SW480 (cell line): ENCODE measurements at places on chromosomes 12 and 14.

DNA sequence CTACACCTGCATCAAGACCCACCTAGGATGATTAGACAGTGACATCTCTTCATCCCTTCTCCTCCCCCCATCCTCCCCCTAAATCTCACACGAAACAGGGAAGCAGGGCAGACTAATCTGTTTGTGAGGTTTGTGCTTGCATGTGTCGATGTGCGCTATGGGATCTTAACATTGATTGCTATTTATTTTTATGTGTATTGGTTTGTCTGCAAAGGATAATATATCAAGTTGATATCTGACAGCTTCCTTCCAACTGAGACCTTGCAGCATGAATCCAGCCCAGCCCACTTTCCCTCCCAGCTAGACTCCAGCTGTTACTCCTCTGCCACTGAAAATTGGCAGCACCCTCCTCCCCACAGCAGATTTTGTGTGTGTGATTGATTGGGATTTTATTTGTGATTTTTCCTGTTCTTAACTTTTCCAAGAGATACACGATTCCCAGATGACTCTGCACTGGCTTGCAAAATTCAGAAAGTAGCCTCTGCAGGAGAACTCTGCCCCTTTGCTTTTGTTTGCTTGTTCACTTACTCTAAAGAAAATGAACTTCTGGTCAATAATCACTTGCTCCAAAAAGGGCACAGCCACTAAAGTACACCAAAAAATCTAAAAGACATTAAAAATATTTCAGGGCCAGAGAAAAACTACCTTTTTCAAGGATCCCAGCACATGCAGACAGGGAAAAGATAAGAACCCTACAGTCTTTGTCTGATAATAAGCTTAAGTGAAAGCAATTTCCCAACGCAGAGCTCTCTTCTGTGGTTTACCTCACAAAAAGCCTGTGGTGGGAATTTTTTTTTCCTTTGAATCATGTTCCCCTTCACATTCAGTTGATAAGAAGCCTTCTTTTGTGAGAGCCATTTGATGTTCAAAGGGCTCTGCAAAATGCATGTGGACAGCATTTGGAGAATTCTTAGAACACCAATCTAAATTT lies 222.1 kb downstream of the RPS29 start:
- DNase-seq = peak; percentile 15

DNA sequence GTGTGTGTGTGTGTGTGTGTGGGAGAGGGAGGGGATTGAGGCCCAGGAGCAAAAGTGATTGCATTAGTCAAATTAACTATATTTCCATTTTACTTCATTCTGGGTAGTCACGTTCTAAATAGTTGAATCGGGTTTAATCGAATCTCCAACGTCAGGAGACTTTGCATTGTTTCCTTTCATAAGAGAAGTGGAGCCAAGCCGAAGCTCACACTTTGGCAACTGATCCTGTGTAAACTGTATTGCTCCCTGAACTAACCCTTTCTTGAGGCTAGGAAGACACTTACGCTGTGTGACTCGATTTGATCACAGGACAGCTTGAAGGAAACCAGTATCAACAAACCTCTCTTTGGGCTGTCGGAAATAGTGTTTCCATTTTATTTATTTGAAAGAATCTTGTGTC lies 363.4 kb upstream of the ATP2B1 start:
- DNase-seq = no peak

DNA sequence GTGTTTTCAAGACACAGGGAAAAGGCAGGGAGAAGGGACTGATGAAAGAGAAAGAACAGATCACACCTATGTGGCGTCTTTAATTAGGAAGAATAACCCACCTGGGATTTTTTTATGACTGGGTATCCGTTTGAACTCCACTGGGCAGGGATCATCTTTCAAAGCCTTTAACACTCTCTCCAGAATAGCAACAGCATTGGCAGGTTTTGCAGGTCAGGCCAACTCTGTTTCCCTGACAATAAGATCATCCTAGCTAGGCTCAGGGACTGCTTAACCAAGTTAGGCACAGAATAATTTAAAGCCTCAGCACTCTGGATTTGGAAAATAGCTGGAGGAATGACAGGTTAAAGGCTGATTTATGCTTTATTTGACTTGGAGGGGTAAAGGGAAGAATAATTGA lies 117.6 kb downstream of the SUDS3 start:
- DNase-seq = peak; percentile 9

- DNase-seq = peak; percentile 76
Measured at GRCh38 chr12:52903855-52904508, 894 bp downstream of the KRT8 start.

GRCh38 chr12:27814851-27815591 lies 35.0 kb upstream of the MANSC4 start:
- peak; percentile 37 for DNase-seq

DNA sequence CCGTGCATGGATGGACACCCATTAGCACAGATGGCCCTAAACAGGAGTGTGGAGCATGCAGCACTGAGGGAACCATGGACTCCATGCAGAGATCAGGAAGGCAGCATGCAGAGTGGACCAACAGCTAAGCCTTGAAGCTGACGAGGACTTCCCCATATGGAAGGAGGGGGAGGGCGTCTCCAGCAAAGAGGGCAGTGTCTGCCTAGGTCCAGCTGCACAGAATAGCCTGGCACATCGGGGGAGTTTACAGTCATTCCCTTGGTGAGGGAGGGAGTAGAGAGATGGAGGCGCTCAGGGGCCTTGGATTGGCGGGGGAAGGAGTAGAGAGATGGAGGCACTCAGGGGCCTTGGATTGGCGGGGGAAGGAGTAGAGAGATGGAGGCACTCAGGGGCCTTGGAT lies 64.5 kb downstream of the ANKRD9 start:
- DNase-seq = no peak

- DNase-seq = peak; percentile 77
Measured at GRCh38 chr12:66107451-66107915, 23.1 kb downstream of the LLPH start.

DNA sequence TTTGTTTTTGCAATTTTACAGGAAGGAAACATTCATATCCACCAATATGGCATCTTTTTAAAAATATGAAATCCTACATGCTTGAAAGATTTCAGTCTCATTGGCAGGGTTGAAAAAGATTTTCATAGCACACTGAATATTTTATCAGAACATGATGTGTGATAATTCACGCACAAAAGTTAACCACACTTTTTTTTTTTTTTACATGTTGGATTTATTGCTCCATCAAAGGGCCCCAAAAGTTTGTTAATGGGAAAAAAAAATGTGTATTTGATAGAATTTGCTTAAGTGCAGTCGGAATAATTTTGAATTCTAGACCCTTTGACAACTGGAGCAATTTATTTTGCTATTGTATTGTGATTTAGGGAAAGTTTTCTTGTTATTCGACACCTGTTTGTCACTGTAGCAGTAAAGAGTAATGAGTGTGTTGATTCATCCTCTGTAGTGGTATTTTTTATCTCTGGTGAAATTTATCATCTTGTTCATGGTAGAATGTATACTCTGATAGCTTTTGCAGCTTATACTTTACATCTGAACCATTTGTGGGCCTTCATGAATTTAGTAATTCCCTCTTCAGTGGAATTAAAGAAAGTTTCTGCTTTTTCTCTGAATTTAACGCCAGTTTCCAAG lies 1.1 kb downstream of the EML1 start:
- DNase-seq = no peak

- no peak for DNase-seq
Measured at GRCh38 chr12:5034603-5035002, 9.1 kb upstream of the KCNA5 start.

DNA sequence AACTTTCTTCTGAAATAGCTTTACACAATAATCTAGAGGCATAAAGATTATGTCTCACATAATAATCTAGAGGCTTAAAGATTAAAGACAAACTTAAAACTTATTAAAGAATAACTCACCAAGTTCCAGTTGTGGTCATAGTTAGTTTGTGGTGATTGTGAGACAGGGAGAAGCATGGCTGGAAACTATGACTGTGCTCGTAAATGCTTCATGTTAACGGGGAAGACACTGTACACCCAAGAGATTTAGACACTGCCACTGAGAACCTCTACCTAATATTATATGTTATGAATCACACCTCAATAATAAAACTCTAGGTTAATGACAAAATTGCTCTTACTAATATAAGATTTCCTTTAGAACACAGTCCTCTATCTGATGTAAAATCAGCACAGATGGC lies 541.6 kb downstream of the TMEM121 start:
- DNase-seq = peak; percentile 0

GRCh38 chr14:87992346-87992717 lies 650 bp downstream of the GALC start:
- DNase-seq = no peak

- no peak for DNase-seq
Measured at GRCh38 chr14:47194055-47194454, 481.4 kb downstream of the MDGA2 start.

DNA sequence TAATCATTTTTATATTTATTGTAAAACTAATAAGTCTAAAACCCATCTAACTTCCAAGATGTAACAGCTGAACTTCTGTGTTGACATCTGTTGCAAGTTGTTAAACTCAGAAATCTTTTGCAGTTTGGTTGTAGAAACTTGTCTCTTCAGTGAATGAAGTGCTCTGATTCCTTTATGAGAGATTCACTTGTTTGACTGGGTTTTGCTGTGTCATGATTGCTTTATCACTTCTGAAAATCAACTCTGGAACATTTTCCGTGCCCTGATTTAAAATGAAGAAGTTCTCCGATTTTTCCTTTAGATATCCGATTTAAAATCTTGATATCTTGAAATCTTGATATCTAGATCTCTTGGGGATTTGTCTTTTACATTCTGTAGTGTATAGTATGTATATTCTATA lies 65.1 kb downstream of the DIP2B start:
- DNase-seq = no peak

DNA sequence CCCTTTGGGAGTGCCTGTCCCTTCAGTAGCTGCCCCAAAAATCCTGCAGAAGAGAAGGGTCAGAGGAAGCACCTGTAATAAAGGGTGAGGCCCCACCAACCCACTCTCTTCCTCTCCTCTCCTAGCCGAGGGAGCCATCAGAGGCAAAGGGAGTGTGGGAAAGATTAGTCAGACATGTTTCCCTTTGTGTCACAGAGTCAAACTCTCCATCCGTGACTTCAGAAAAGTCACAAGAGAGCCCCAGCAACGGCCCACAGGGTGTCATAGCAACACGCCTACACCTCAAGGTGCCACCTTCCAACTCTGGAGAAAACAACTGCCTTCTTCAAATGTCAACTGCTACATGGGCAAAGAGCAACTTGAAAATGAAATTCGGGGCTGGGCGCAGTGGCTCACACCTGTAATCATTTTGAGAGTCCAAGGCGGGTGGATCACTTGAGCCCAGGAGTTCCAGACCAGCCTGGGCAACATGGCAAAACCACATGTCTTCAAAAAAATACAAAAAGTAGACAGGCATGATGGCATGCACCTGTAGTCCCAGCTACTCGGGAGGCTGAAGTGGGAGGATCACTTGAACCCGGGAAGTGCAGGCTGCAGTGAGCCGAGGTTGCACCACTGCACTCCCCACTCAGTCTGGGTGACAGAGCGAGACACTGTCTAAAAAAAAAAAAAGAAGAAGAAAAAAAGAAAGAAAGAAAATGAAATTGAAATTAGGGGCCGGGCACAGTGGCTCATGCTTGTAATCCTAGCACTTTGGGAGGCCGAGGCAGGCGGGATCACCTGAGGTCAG lies 17.7 kb upstream of the CD27 start:
- DNase-seq = peak; percentile 32

DNA sequence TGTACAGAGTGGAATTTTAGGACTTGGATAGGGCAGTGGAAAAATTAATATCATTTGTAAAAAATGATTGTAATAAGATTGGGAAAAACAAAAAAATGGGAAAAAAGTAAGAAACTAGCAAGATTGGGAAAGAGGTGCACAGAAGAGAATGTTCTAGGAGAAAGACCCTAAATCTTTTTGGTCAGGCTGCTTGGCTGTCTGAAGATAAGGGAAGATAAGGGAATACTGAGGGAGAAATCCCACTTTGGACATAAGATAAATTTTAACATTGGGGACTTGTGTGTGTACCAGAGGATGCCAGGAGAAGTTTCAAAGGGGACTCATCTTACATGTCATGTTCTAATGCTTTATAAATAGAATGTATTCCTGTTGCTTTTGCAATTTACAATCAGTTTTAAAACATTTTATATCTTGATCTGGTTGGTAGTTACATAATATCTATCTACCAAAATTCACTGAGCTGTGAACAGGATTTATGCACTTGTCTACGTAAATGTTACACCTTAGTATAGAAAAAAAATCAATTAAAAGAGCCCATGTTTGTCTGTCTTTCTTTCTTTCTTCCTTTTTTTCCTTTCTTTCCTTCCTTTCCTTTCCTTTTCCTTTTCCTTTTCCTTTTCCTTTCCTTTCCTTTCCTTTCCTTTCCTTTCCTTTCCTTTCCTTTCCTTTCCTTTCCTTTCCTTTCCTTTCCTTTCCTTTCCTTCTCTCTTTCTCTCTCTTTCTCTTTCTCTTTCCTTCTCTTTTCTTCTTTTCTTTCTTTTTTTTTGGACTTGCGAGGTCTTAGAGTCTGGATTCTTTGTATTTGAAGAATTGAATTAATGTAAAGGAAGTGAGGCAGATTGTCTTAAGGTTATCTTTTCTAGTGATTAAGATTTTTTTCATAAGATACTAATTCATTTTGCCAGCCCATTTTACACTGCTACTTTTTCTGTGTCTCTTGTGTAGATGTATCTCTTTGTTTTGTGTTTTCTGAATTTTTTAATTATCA lies 66.1 kb downstream of the KTN1 start:
- DNase-seq = no peak

DNA sequence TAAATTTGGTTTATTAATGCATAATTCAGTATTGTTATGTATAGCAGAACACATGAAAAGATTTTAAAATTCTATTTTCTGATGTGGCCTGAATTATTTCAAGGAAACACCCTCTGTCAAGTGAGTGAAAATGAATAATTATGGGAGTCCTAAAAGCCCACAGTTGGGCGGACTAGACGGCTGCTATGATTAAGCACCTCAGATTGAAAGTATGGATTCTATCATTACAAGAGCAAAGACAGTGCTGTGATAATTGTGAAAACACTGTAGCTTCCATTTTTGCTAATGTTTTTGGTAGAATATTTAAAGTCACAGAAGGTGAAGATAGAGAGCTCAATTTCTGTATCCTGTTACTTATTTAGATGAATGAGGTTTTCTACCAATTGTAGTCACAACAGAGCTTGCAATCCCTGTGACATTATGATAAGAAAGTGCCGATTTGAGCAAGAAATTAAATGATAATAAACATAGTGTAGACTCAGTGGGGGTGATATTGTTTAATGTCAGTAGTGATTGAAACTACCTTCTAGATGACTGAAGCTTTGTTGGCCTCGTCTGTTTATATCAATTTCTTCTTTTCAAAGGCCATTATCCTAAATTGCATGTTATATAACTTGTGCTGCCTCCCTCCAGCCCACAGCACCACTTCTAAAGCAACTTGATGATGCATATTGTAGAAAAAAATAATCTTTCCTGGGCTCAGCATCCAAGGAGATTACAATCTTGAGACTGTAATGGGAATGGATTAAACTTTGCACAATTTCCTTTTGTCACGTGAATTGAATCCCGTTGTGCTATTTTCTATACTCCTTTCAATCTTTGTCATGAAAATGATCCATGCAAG lies 359.8 kb downstream of the BTG1 start:
- DNase-seq = no peak

- no peak for DNase-seq
Measured at GRCh38 chr14:90137807-90138206, 76.0 kb downstream of the KCNK13 start.
